Tibial nerve (tissue), 4 donors: ENCODE measurements at places on chromosomes 12 and 14. TPM values are rescaled to one million over a fixed set of nuclear protein-coding genes. Genes with fewer than 3 reads are reported as not detected.
A peak's percentile ranks its signal among the peaks of the same experiment; 100 is the strongest.

DNA sequence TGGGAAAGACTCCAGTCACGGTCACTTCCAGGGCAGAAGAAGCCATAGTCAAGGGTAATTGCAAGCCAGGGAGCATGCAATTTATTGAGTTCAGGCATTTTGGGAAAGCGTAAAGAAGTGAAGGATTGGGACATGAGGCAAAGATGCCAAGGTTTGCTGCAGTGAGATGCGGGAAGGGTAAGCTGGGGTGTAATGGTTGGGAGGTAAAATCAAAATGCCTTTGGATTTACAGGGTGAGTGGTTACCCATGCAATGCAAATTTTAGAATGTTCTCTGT lies 167.5 kb downstream of the BRMS1L start:
- no peaks in the 10 kb centered on the region for H3K36me3 ChIP-seq
- no peak overlapping the region for H3K4me3 ChIP-seq
- H3K27ac ChIP-seq = no peak overlapping the region
- H3K4me1 ChIP-seq = no peaks in the 10 kb centered on the region

DNA sequence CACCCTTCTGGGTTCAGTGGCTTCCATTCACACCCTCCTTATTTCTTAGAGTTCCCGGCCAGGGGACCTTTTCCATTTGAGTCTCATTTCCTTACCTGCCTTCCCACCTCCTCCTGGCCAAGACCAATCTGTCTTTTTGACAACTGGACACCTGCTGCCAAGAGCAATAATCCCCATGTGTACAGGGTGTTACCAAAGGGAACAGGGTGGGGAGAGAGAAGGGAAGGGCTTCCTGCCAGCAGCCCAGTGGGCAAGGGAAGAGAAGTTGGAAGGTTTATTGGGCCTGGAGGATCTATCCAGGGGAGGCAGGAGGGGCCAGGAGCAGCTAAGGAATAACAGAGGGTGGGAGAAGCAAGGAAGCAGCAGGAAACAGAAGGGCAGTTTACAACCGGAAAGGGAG lies 346.2 kb downstream of the C12orf75 start:
- no peaks in the 10 kb centered on the region for H3K36me3 ChIP-seq
- no peak for DNase-seq
- H3K4me3 ChIP-seq = no peak overlapping the region
- H3K4me1 ChIP-seq = no peaks in the 10 kb centered on the region
- H3K27me3 ChIP-seq = no peaks in the 10 kb centered on the region

DNA sequence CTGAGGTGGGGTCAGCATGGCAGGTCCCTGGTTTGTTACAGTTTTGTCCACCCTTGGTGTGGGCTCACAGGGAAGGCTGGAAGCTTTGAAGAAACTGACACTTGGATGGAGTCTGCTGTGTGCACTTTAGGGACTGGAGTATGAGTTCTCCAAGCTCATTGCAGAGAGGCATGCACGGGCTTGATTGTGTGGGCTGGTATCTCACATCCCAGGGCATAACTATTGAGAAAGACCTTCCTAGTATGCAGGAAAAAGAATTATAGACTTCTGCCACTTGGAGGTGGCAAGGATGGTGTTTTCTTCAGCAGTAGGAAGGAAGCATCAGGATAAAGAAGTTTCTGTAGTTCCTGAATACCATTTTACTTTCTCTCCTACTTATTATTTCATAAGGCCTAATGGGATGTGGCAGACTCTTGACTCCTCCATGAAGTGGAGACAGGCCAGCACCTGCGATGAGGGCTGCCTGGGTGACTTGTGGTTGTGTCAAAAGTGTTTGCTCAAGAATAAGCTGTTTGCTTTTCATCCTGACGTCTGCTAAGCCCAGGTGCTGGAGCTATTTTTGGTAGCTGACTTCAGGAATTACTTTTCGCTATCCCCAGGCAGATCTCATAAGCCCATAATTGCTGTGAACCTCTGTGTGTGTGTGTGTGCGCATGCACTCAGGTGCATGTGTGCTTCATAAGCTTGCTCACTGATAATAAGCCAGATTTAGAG lies 125.8 kb downstream of the KTN1 start:
- DNase-seq = no peak
- no peaks in the 10 kb centered on the region for H3K27me3 ChIP-seq
- no peaks in the 10 kb centered on the region for H3K36me3 ChIP-seq
- no peak overlapping the region for H3K4me3 ChIP-seq
- no peak overlapping the region for H3K27ac ChIP-seq

DNA sequence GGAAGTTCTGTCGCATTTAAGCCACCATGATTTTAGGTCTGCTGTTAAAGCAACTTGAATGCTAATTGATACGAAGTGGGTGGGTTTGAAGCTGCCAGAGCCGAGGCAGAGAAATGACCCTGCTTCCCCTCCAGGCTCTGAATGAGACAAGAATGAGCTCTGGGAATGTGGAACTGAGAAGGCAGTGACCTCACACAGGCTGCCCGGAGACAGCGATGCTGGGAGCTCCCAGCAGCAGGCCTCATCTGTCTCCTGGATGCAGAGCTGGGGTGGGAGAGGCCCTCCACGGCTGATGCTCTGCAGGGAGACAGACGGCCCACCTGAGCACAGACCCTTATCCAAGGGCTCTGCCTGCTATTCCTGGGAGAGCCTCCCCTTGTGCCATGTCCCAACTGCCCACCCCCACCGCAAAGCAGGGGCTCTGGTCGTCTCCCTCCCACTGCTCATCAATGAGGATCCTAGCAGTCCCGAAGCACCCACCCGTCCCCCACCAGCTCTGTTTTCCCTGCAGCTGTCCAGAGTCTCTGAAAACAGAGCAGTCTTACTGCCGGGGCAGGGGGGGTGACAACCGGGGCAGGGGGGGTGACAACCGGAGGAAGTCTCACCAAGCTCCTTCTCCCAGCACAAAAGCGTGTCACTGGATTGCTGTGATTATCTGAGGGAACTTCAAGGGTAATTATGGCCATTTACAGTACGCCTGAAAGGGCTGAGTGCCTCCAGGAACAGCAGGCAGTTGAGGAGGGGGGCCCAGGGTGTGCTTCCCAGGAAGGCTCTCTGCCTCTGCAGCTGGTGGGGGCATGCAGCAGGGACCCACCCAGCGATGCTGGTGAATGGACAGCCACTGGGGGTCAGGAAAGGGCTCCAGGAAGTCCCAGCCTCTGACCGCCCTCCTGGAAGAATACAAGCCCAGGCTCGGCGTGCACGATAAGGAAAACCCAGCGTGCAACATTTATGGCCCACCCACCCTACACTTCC lies 67.8 kb downstream of the CHGA start:
- no peak for DNase-seq
- H3K36me3 ChIP-seq = no peaks in the 10 kb centered on the region
- no peak overlapping the region for H3K4me3 ChIP-seq
- no peaks in the 10 kb centered on the region for H3K27me3 ChIP-seq
- peak overlapping the region; percentile 80 for H3K27ac ChIP-seq

GRCh38 chr14:90750701-90751100 lies 65.5 kb downstream of the TTC7B start:
- H3K27ac ChIP-seq = no peak overlapping the region
- no peaks in the 10 kb centered on the region for H3K4me1 ChIP-seq
- no peak for DNase-seq
- no peak overlapping the region for H3K4me3 ChIP-seq

DNA sequence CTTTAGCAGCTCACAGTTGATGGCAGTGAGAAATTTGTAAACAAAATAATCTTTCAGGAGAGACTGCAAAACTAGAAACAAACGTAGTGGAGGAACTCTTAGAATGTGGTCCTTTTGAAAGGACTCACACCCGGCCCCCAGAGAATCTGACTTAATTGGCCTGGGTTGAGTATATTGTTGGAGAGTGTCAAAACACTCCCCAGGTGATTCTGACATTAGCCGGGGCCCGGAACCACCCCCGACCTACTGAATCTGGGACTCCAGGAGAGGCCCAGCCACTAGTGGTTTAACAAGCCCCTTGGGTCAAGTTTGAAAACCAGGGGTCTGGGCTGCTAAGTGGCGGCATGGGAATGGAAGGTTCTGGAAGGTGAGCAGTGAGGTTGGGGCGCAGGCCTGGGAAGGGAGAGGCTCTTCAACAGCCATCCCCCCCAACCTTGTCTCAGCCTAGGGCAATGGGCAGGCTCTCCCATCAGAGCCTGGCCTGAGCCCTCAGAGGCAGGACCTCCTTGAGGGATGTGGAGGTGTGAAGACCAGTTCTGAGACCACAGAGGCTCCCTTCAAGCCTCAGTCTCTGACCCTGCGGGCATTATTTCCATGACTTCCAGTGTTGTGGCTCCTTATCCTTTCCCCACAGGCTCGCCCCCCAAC lies 1.1 kb upstream of the ELK3 start:
- DNase-seq = no peak
- no peaks in the 10 kb centered on the region for H3K4me1 ChIP-seq
- H3K36me3 ChIP-seq = no peaks in the 10 kb centered on the region
- no peaks in the 10 kb centered on the region for H3K27me3 ChIP-seq
- H3K27ac ChIP-seq = peak overlapping the region; percentile 89
- no peak overlapping the region for H3K4me3 ChIP-seq

DNA sequence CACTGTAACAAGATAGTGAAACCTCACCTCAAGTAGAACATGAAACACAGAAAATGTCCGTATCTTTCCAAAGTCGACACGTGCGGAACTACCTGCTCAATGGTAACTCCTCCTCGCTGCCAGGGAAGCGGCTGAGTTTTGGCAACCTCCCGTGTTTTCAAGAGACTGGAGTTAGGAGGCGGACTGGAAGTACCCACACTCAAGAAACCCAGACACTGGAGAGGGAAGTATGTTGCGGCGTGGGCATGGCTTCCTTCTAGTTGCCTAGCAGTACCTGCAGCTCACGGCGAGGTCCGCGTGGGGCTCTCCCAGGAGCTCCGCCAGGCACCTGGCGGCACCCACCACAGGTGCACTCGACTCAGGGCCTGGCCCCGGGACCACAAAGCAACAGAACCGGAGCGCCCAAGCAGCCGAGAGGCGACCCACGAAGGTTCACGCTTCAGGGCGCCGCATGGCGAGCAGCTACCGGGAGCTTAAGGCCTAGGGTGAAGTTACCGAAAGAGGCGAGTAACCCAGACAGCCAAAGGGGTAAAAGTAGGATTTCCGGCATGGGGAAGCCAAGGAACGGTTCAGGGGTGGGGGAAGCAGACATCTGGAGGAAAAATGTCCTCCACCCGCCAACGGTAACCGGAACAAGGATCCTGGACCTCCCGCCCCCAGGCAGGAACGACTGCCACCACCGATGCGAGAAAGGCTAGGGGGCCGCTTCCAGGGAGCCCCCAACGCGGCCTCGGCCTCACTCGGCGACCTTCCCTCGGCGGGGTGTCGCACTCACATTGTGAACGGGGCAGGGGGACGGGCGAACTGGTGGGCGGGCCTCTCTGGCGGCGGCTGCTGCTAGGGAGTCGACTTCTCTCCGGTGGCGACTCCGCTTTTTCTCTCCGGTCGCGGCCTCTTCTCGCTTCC lies 608 bp downstream of the PTGES3 start:
- H3K4me1 ChIP-seq = peaks cover 47% of the 10 kb centered on the region
- H3K4me3 ChIP-seq = peak overlapping the region; percentile 84
- peak overlapping the region; percentile 97 for H3K27ac ChIP-seq
- H3K36me3 ChIP-seq = no peaks in the 10 kb centered on the region
- peak; percentile 31 for DNase-seq

DNA sequence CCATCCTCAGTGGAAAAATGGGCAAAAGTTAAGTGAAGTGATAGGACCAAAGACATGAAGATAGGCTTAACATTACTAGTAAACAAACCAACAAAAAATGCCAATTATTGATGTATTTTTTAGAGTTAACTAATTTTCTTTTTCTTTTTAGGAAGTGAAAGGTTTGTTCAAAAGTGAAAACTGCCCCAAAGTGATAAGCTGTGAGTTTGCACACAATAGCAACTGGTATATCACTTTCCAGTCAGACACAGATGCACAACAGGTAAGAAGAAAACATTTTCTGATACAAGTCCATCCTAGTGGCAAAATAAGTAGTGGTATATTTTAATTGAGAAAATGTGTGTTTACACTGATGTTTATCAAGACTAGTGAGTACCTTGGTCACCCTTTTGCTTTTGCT lies 39.6 kb downstream of the LARP4 start:
- DNase-seq = no peak
- no peak overlapping the region for H3K4me3 ChIP-seq
- H3K27ac ChIP-seq = no peak overlapping the region
- peaks cover 95% of the 10 kb centered on the region for H3K36me3 ChIP-seq

- DNase-seq = no peak
- peaks cover 12% of the 10 kb centered on the region for H3K4me1 ChIP-seq
- H3K36me3 ChIP-seq = no peaks in the 10 kb centered on the region
- no peaks in the 10 kb centered on the region for H3K27me3 ChIP-seq
- H3K4me3 ChIP-seq = peak overlapping the region; percentile 87
- H3K27ac ChIP-seq = peak overlapping the region; percentile 67
Measured at GRCh38 chr12:121465921-121466793, 66.2 kb downstream of the RNF34 start.

DNA sequence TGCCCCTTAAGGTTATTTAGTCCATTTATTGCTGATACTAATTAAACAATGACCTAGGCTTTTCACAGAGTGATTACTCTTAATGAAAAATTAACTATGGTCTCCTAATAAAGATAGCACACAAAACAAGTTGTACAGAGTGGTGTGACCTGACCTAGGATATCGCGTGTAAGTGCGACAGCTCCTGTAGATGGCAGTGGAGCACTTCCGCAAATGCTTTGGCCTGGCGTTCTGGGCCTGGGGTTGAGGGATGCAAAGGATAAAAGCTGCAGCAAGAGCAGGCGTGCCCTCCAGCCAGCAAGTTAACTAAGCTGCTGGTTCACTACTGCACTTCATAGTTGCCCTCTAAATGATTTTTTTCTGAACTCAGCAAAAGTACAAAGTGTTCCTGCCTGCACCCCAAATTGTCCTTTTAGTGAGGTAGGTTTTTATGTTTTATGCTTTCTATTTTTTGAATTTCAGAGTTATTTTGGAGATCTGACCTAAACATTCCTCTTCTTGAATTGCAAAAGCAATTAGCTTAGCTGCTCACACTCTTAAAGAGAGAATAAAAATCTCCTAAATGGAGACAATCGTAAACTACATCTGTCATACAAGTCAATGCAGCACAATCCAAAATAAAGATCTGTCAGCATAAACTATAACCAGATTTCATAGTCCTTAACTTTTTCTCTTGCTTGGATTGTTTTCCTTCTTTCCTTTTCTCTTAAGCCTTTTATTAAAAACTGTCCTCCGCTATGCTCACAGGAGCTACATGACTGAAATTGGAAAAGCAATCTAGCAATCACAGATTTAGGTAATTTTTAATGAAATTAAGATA lies 379.6 kb downstream of the LRIG3 start:
- H3K27me3 ChIP-seq = no peaks in the 10 kb centered on the region
- peak; percentile 30 for DNase-seq
- no peak overlapping the region for H3K27ac ChIP-seq
- no peak overlapping the region for H3K4me3 ChIP-seq
- no peaks in the 10 kb centered on the region for H3K4me1 ChIP-seq

GRCh38 chr12:110613071-110613770 lies 708 bp upstream of the TCTN1 start:
- H3K27me3 ChIP-seq = no peaks in the 10 kb centered on the region
- peaks cover 8% of the 10 kb centered on the region for H3K36me3 ChIP-seq

- no peaks in the 10 kb centered on the region for H3K36me3 ChIP-seq
- H3K27me3 ChIP-seq = no peaks in the 10 kb centered on the region
- H3K4me3 ChIP-seq = no peak overlapping the region
Measured at GRCh38 chr12:87274594-87275245, 754.5 kb downstream of the C12orf50 start.

The KCNC2 gene
- total RNA-seq = 1.5 TPM

The PRIM1 gene
- 10.1 TPM for total RNA-seq

The SERPINA10 gene
- not detected for total RNA-seq

The RFLNA gene
- total RNA-seq = 19.4 TPM

The CEBPE gene
- not detected for total RNA-seq

The CD9 gene
- total RNA-seq = 311 TPM

The IFNG gene
- total RNA-seq = not detected

The GUCY2C gene
- not detected for total RNA-seq

The CAMKK2 gene
- total RNA-seq = 31.0 TPM

The CD163 gene
- 284 TPM for total RNA-seq

The APOF gene
- not detected for total RNA-seq

The OASL gene
- not detected for total RNA-seq

The VRTN gene
- not detected for total RNA-seq

The PRORP gene
- 22.7 TPM for total RNA-seq
